Activated CD4-positive, alpha-beta T cell treated with anti-CD3 and anti-CD28 coated beads for 1 hour (primary cell): ENCODE measurements at places on chromosomes 13 and 19.

DNA sequence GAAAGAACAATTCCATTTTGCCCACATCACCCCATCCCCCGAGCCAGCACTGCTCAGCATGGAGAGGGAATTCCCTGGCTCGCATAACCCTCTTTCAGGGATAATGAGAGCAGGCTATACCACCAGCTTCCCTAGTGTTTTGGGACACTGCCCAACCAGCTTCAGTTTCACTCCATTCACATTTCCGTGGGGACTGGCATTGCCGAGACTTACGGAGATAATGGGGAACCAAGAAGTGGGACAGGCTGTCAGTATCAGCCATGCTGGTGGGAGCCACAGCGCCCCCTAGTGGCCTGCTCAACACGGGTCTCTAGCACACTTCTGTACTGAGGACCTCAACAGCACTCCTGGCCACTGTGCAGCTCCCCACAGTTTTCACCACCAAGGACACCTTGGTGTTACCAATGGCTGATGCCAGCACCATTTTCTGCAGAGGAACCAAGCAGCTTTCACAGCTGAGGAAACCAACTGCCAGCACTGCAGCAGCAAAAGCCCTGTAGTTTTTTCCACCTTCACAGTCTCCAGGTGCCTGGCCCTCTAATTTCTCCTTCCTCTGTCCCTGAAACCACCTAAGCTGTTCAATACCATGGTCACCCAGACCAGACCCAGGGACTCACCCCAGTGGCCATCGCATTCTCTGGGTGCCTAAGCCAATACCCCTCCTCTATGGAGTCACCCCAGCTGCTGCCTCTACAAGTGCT, 23.7 kb downstream of the SLC6A16 start:
- DNase-seq: peak; percentile 69

GRCh38 chr13:59633290-59633689, 530.4 kb downstream of the DIAPH3 start:
- DNase-seq: no peak

GRCh38 chr13:60655256-60655655, 258.2 kb downstream of the TDRD3 start:
- DNase-seq: no peak

DNA sequence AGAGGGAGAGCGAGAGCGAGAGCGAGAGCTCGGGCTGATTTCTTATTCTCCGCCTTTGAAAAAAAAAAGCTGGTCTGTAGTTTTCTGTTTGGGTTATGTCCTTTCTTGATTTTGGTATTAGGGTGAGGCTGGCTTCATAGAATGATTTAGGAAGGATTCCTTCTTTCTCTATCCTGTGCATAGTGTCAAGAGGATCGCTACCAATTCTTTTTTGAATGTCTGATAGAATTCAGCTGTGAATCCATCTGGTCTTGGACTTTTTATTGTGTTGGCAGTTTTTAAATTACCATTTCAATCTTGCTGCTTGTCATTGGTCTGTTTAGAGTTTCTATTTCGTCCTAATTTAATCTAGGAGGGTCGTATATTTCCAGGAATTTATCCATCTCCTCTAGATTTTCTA, 1414.6 kb upstream of the MIR17HG start:
- no peak for DNase-seq

DNA sequence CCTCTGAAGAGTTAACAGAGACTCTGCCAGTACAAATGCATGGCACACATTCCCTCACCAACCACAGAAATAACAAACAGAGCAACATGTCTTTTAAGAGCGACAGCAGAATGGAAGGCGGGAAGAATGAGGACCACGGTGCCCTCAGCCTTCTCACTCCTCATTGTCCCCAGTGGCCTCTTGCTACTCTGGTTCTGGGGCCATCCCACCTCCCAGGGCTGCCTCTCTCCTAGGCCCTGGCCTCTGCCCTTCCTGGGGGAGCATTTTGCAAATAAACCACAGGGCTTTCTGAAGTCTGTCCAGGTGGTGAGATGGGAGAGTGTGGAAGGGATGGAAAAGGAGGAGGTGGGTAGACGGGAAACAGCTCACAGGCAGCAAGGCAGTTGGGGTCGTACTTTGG, 28.3 kb downstream of the CYP2B6 start:
- DNase-seq: no peak
